ENCODE measurements at places on chromosomes 2 and 18.

- no peak for DNase-seq
These were observed 950.6 kb upstream of the LRATD1 start for GRCh38 chr2:13681936-13682335.

DNA sequence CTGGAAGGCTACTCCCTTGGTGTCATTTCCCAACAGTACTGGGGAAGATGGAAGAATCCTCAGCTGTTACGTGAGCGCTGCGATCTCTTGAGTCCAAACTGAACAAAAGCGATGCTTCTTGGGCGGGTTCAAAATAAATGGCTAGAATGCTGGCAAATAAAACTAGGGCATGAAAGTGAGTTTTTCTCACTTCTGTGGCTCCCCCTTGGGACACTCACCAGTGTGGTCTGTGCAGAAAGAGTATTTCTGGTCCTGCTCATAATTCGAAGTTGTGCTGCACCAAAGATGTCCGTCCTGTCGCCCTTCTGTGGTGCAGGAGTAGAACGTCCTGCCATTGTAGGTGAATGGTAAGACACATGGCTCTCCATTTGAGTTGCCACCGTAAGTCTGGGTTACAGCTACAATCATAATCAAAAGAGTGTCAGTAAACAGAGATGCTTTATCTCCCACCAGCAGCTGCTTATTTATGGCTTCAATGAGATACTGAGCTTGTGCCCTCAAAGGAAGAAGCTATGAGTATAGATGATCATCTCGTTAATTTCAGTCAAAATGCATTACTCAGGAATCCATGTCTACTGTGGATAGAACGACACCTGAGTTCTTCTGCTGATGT, 11.8 kb downstream of the FN1 start:
- no peak for DNase-seq

DNA sequence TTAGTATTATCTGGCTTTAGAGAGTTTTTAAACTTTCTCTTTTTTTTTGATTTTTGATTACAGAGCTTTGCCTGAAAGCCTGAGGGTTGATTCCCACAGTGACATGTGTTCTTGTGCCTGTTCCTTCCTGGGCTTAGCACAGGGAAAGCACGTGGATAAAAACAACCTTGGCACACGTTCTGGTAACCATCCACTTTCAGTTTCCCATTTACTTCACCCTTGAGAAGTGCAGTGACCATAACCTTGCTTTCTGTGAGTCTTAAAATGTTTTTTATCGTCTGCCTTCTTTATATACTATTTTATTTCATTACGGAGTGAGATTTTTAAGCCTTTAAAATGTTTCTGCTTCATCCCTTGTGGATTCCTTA, 11.5 kb downstream of the CD226 start:
- no peak for DNase-seq

GRCh38 chr2:69279931-69280681, 106.9 kb downstream of the GFPT1 start:
- no peak for DNase-seq

DNA sequence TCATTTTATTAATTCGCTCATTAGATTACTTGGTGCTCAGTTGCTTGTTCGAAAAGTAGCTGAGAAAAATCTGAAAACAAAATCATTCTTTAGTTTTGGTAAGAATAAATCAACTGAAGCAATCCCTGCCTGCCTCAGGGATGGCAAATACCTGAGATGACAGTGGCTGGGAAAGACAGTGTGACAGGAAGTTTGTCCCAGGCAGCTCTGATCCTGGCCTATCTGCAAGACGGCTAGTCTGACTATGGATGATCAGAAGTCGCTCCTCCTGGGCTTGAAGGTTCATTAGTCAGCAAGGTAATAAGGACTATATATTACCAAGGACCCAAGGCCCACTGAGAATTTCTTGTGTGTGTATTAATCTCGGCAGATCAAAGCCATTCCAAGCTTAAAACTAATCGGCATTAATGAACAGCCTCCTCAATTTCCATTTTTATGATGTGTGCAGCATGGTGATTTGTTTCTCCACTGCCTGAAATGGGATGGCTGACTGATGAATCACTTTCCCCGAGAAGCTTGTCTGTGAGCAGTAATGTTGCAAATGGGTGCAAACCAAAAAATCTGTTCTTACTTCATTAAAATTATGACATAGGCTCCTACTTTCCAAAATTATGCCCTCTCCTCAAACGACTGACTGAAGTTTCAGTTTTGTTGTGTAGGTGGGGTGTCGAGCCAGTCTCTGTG, 199.9 kb downstream of the ACTR3 start:
- no peak for DNase-seq

- DNase-seq: no peak
These were observed 3.8 kb upstream of the ROCK2 start for GRCh38 chr2:11348209-11348749.

- DNase-seq: no peak
These were observed 50.7 kb upstream of the RNU4ATAC start for GRCh38 chr2:121479882-121480522.

- DNase-seq: no peak
These were observed 41.9 kb downstream of the KLF7 start for GRCh38 chr2:207123776-207124391.

DNA sequence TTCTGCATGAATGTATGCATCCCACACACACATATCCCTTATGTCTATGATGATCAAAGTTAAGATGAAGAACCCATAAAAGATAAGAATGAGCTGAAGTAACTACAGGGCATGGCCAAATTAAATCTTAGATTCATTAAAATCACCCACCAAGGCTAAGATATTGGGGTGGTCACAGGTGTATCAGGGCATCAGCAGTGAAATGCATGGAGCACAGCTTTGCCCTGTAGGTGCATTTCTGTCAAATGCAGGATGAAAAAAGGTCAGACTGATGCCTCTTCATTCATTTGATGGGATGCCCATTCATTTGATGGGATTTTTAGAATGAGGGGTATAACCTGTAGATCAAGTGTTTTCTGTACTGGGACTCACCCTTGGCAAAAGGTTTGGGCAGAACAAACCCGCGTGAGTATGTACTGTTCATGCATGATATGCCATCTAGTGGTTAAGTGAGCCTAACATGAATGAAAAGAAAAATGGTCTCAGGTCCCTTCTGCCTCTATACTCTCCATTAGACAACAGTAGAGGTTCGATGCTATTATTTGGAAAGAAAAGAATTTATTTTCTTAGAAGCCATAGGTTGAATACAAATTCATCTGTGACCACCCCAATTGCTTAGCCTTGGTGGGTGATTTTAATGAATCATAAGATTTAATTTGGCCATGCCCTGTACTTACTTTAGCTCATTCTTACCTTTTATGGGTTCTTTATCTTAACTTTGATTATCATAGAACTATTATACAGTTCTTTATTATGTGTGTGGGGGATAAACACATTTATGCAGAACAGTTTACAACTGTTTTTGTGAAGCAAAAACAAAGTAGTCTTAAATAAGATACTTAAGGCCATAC, 43.2 kb upstream of the NOSTRIN start:
- no peak for DNase-seq

Measured in CD4-positive, alpha-beta T cell (primary cell).